SIG-M5 (cell line): ENCODE measurements at places on chromosomes 6 and 20.

DNA sequence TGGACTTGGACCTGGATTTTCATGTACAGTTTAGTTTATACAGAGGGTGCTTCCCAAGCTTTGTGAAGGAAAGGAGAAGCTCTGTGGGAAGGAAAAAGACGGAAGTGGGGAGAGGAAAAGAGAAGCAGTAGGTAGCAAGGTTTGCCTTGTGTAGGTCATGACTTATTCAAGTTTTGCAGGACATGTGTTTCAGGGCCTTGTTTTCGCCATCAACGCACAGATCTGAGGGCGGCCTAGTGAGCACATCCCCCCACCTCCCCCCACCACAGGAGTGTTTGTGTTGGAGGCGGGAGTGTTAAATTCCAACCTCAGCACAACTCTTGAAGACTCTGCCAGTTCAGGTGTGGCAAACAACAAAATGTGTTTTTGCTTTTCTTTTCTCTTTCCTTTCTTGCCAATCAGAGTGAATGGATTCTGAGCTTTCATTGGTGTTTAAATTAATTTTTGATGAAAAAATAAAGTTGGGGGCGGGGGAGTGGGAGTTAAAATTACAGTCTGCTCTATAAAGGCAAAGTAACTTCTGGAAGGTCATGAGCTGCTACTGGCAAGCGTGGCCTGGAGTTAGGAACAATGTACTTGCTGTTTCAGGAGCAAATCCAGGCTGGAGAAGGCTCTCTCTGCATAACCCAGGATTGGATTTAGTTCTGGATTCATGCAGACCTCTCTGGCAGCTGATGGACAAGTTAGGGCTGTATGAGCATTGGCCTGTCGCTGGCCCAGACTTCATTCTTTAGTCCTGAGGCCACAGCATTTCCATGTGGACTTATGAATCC is 338.5 kb downstream of the CD83 start:
- DNase-seq: no peak

DNA sequence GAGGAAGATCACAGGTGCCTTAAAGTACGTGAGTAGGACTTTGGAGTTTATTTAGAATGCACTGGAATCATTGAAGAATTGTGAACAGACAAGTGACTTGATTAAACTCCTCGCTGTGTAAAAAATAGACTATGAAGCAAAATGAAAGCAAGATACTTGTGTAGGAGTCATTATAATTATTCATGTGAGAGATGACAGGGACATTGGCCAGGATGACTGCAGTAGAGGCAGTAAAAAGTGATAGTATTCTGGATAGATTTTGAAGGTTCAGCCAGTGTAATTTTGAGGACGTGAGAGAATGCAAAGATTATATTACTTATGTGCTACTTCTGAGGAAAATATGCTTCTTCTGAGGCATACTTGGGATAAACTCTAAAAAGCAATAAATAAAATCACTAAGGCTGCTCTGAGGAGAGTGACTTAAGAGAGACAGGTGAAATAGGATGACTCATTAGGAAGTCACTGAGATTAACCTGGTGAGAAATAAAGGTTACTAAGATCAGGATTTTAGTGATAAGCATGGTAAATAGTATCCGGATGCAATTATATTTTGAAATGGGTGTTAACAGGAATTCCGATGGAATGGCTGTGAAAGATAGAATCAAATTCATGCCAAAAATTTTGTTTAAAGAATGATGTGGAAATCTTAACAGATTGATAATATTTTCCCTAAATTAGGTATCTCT is 202.0 kb downstream of the CENPW start:
- no peak for DNase-seq

- no peak for DNase-seq
These were observed 62.2 kb downstream of the PHACTR3 start for GRCh38 chr20:59666586-59666985.

- DNase-seq: no peak
These were observed 220.0 kb downstream of the CLIC5 start for GRCh38 chr6:45795678-45796077.

DNA sequence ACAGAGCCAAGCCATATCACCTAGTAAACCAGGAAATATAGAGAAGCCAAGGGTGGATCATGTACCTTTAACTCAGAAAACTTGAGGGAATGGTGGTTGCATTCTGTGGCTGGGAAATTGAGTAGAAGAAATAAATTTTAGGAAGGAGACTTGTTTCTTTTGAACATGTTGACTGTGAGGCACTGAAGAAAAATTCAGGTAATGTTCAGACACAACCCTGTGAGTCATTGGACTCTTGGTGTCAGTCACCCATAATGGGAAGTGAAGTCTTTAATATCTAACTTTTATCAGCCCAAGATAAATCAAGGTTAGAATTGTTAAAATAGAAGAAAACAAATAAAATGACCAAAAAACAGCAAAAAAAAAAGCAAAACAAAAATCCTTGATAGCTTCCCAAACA is 98.8 kb upstream of the GRIK2 start:
- DNase-seq: no peak

GRCh38 chr6:65896140-65896539 is 189.1 kb upstream of the EYS start:
- DNase-seq: no peak

- DNase-seq: peak; percentile 77
These were observed 72.3 kb upstream of the IFNGR1 start for GRCh38 chr6:137291441-137291840.

- DNase-seq: no peak
These were observed 114.1 kb downstream of the KIF16B start for GRCh38 chr20:16459019-16459700.

DNA sequence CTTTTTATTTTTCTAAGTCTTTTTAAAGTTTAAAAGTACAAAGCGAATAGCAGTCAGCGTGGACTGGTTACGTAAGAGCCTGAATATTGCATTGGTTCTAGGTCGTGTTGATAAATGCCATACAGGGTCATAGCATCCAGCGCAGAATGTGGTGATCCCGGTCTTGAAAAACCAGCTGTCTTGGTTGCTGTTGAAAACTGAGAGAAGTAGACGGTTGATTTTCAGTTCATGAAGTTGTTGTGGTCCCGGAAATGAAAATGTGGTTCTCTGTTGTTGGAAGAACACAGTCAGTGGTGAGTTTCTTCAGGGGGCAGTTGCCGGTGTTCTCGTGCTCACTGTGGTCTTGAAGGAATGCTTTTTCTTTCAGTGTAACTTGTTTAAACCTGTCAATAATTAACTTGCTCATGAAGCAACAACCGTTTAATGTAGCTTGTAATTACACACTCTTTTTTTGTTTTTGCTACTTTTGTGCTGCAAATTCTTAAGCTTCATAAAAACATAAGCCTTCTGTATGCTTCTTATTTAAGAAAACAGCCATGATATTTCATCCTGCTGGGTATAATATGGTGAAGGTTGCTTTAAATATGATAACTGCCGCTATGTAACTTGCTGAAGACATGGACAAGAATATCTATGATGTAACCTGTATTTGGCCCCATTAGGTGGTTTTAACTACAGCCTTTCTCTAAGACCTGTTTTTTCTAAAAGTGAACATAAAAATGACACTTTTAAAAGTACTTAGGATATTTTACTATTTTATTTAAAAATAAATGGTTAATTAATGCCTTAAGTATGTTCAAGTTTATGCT is 64.8 kb upstream of the KIF25 start:
- no peak for DNase-seq

GRCh38 chr20:61977419-61977786 is 88.3 kb downstream of the TAF4 start:
- no peak for DNase-seq

- DNase-seq: no peak
These were observed 59.2 kb upstream of the POU3F2 start for GRCh38 chr6:98775205-98775604.

DNA sequence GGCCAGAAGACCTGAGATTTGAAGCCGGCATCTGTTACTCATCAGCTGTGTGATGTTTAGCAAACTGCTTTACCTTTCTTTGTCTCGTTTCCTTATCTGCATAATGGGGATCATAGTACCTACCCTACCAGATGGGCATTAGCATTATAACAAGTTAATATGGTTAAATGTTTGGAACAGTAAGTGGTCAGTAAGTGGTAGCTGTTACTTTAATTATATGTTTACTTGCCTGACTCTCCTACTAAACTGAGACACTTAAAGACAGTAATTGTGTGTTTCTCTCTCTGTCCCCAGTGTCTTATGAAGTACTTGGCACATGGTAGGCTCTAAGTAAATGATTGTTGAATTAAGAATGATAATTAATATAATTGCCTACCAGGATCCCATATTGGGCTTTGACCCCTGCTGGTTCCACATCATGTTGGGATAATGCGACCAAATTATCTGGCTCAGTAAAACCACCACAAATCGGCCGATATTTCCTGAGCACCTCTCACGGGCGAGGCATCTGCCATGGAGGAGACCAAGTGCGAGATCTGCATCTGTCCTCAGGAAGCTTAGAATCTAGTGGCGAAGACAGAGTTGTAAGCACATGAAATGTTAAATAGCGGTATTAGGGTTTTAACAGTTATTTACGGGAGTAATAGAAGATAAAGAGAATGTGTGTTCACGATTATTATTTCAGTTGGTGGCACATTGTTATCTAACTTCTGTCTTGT is 31.4 kb downstream of the PTK7 start:
- no peak for DNase-seq

GRCh38 chr20:18055261-18055660 is 2.5 kb downstream of the OVOL2 start:
- DNase-seq: no peak

GRCh38 chr6:66048684-66049474 is 341.9 kb upstream of the EYS start:
- DNase-seq: no peak

- no peak for DNase-seq
These were observed 33.8 kb downstream of the PANK2 start for GRCh38 chr20:3922983-3923339.

DNA sequence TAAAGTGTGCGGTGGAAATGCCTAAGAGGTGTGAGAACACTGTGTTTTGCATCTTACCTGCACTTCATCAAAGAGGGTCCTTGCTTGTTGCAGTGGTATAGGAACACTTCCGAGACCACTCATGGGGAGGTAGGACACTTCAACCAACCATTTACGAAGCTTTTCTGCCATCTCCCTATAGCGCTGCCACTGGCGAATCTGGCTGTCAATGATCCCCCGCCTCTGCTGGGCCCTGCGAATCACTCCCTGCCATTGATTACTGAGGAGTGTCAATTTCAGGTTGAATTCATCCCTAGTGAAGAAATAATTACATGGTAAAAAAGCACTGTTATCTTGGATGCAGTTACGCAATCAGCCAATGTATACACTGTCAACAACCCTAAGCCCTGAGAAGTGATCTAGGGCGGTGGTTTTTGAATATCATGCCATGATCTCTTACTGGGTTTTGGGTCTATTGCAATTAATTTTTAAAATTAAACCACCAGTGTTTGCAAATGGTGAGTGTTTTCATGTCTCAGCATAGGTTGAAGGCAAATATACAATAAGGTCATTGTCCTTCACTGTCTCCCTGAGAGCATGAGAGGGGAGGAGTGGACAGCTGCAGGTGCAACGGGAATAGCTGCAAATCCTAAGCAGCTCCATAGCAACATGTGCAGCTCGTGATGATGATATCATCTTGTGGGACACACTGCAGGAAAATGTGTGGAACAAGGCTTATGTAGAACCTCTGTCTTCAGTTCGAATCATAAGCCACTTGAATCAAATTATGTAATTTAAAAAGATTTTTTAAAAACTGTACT is 400.6 kb downstream of the ESR1 start:
- DNase-seq: no peak

- DNase-seq: no peak
These were observed 107.8 kb downstream of the FBXO5 start for GRCh38 chr6:152874846-152875568.

GRCh38 chr6:61909486-61909885 is 376.5 kb downstream of the KHDRBS2 start:
- DNase-seq: no peak

GRCh38 chr6:161444464-161444863 is 170.6 kb upstream of the AGPAT4 start:
- no peak for DNase-seq

GRCh38 chr6:136624347-136624746 is 74.1 kb upstream of the MAP7 start:
- no peak for DNase-seq

DNA sequence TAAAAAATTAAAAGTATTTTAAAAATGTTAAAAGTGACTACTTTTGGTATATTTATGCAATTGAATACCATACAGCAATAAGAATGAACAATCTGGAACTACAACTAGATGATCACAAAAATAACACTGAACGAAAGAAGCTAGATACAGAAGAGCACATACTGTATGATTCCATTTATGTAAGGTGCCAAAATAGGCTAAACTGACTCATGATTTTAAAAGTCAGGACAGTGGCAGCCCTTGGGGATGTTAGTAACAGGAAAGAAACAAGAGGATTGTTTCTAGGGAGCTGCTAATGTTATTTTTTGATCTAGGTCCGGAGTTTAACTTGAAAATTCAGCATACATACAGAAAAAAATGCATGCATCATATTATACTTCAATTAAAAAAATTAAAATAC is 42.3 kb downstream of the KIF13A start:
- no peak for DNase-seq

GRCh38 chr6:25179051-25179778 is 100.0 kb upstream of the CARMIL1 start:
- DNase-seq: no peak

DNA sequence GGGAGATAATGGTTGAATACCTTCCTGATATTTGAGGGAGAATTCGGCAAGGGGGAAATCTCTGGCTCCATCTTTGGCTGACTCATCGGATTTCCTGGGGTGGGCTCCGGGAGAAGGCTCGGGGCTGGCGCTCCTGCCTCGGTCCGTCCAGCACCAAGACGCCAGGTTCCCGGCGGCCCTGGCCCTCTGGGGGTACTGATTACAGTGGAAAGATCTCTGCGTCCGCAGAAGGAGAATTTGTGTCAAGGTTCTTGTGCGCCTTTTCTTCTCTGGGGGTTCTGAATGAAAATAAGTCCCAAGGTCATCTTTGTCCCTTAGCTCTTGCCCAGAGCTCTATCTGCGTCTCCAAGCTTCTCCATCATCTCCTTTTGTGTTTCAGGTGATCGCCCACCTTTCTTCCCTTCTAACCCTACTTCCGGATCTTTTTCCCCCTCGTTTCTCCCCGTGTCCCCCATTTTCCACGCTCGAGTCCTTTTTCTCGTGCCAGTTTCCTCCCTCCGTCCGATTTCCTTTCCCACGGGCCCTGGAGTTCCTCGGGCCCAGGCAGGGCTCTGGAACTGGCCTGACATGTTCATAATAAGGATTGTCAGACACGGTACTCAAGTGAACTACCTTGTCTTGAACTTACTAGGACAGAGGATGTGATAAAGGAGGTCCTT is 11.6 kb downstream of the NRN1 start:
- no peak for DNase-seq

- DNase-seq: peak; percentile 43
These were observed 4.3 kb downstream of the MICA start for GRCh38 chr6:31407699-31408098.

GRCh38 chr6:166259296-166259977 is 48.8 kb downstream of the PRR18 start:
- DNase-seq: no peak

DNA sequence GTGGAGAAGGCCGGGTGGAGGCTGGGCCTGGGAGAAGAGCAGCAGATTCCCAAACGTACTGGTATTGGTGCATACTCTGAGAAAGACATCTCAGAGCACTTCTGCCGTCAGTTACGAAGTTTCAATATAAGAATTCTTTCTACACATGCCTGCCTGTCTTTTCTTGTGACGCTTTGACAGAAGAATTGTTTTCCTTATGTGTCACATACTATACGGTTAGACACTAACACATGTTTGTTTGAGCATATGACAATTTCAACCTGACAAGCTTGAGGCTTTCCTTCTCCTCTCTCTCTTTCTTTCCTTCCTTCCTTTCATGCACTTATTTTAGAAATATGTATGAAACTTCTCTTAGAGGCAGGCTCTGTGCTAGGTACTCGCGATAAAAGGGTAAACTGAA is 360.0 kb downstream of the QKI start:
- DNase-seq: no peak

- DNase-seq: no peak
These were observed 2.2 kb upstream of the BFSP1 start for GRCh38 chr20:17533396-17533795.
